ENCODE measurements at places on chromosomes 1 and 21. TPM values are rescaled to one million over a fixed set of nuclear protein-coding genes. Genes with fewer than 3 reads are reported as not detected.

Gene SERTAD4
- total RNA-seq = 2.3 TPM

Gene MR1
- 10.2 TPM for total RNA-seq

Gene DDR2
- 42.5 TPM for total RNA-seq

Gene CFHR1
- total RNA-seq = not detected

Gene NHLH1
- not detected for total RNA-seq

Gene CD247
- 1.3 TPM for total RNA-seq

Gene PROK1
- not detected for total RNA-seq

Gene ANKRD34A
- total RNA-seq = 0.41 TPM

Gene KPRP
- total RNA-seq = not detected

Gene SYCP1
- not detected for total RNA-seq

Gene SPATC1L
- total RNA-seq = 12.6 TPM

Gene KRTAP19-1
- not detected for total RNA-seq

Gene TFF2
- total RNA-seq = not detected

Gene TTLL10
- total RNA-seq = 0.76 TPM

Gene OR2M2
- total RNA-seq = not detected

Gene SERINC2
- total RNA-seq = 24.8 TPM

Gene E2F2
- 9.0 TPM for total RNA-seq

Gene MRPL39
- 37.8 TPM for total RNA-seq

Gene VASH2
- 21.6 TPM for total RNA-seq

Gene TFF3
- total RNA-seq = 4.0 TPM

Gene SV2A
- 6.2 TPM for total RNA-seq

Gene FGR
- total RNA-seq = 10.9 TPM

Gene AMY1B
- total RNA-seq = not detected

Gene KCNJ9
- total RNA-seq = 0.12 TPM

Gene CLCA4
- not detected for total RNA-seq

Gene ELAPOR1
- total RNA-seq = 2.1 TPM

Gene IL10
- 1.2 TPM for total RNA-seq

Gene TACSTD2
- total RNA-seq = 102 TPM

Gene FAM89A
- 9.5 TPM for total RNA-seq

Gene PPIH
- total RNA-seq = 25.9 TPM

Gene HNRNPR
- 111 TPM for total RNA-seq

Gene DYNLT5
- 2.2 TPM for total RNA-seq

Gene S100A14
- 5.7 TPM for total RNA-seq

Gene ZNF644
- total RNA-seq = 90.0 TPM

Gene CCDC17
- total RNA-seq = 0.99 TPM

Gene KANK4
- 38.6 TPM for total RNA-seq
